ENCODE measurements at places on chromosomes 2 and 18.

- DNase-seq = no peak
Measured at GRCh38 chr2:217877866-217878265, 124.9 kb downstream of the TNS1 start.

GRCh38 chr2:109324861-109325260 lies 195.9 kb downstream of the SH3RF3 start:
- DNase-seq = no peak

- no peak for DNase-seq
Measured at GRCh38 chr2:1766425-1766824, 22.1 kb upstream of the PXDN start.

GRCh38 chr2:67311536-67311935 lies 85.6 kb upstream of the ETAA1 start:
- no peak for DNase-seq

GRCh38 chr2:120719491-120719890 lies 16.2 kb upstream of the GLI2 start:
- DNase-seq = no peak

GRCh38 chr2:48932667-48933066 lies 177.1 kb upstream of the LHCGR start:
- DNase-seq = no peak

GRCh38 chr2:159900343-159900742 lies 102.3 kb upstream of the CD302 start:
- DNase-seq = no peak

DNA sequence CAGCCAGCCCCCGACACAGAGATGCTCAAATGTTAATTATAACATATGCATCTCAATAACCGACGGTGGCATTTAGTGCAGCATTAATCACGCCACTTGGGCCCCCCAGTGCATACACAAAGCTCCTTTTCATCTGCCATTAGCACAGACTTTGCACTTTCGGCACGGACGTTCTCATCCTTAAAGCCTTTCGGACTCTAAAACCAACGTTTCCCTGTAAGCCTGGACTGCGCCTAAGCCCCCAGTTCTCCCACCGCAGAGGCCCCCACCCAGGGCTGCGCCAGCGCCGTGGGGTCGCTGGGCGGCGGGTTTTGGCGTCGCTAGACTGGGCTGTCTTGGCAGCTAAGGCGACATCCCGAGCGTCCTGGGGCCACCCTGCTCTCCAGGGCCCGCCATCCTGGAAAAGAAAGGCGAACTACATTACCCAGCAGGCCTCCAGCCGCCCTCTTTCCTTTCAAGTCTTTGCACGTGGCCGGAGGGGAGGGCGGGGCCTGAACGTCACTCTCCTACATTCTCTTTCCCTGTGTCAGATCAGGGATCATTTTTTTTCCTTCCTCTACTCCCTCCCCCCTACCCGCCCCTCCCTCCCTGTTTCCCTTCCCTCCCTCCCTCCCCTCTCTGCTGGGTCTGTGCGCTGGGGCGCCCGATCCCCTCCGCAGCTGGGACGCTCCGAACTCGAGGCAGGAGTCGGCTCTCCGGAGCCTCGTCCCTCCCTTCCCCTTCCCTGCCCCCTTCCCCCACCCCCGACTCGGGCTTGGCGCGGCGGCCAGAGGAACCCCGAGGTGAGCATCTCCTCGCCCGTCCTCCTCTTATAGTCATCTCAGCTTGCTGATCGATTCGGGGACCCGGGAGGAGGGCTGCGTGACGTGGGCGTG lies at the start of gene CTIF:
Gene CTIF (plus strand): TSS at position 501 of the 875 bp plus-strand sequence. CDS start 80,535 bp downstream, outside the sequence.
- DNase-seq = peak; percentile 65
